ENCODE measurements at places on chromosomes 5 and 9.

DNA sequence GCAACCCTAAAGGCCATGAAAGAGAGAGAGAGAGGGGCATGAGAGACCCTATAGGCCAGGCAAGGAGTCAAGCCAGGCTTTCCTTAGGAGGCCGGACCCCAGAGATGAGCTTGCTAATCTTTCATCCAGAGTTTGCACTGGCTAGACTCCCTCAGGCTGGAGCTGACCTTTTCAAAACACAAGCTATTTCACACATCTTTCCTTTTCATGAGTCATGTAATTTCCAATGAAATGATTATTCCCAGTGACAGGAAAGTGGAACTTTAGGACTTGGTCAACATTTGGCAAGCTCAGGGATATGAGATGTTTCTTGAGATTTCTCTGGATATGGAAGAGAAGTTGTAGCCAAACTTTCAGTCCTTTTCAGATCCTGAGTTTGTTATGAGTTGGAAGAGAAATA is 117.7 kb downstream of the TARS1 start:
- DNase-seq: peak; percentile 5

- DNase-seq: peak; percentile 37
Observed at GRCh38 chr5:110510146-110510545, 216.3 kb downstream of the TMEM232 start.

DNA sequence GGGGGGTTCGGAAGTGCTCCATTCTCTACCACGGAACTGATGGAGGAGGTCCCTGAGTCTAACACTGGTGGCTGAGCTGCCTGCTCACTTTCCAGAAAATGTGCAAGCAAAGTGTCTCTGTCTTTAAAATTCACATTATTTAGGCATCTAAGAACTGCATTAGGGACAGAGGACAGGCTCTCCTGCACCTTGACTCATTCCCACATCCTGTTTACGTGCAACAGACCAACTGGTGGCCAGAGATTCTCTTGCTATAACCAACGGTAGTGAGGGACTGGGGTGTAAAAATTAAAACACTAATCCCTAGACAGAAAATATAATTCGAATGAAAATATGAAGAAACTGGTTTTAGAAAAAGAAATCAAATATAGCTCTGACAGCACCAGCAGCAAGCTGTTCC is 320.9 kb downstream of the IRX2 start:
- DNase-seq: no peak

DNA sequence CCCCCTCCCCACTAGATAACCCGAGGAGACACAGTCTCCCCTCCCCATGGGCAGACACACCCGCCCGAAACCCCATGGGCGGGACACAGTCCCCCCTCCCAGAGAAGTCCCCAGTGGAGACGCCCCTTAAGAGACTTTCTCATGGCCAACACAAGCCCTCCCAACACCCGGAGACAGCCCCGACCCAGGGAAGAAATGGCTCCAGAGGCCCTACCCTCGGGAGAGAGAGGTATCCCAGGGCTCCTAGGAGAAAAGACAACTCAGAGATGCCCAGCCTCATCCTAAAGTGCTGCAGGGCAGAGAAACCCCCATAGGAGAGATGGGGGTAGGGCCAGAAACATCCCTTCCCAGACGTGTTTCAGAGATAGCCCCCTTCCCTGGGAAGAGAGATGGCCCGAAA is 27.4 kb downstream of the PCDH1 start:
- DNase-seq: no peak

DNA sequence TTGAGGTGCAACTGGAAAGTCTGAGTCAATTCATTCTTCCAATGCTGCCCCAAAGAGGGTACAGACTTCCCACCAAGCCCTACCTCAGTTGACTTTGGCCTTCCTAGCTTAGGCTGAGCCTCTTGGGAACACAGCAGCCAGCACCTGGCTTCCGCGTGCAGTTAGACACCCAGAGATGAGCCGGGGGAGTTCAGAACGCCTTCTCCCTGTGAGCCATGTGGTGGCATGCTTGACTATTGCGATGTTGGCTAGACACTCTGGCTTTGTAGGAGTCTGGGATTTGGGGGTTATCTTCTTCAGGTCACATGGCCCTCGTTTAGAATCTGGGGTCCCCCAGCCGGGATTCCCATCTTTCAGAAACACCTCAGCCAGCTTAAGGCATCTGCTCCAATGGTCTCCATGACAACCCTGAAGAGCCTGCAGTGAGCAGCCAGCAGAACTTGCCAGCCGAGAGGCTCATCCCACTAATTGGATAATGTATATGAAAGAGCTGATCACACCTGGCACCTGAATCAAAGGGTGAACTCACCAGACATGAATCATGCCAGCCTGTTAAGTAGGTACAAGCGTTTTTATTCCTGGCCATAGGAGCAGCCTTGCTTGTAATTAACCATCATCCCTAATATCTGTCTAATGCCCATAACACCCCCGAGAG is 167.5 kb downstream of the SYK start:
- DNase-seq: no peak

DNA sequence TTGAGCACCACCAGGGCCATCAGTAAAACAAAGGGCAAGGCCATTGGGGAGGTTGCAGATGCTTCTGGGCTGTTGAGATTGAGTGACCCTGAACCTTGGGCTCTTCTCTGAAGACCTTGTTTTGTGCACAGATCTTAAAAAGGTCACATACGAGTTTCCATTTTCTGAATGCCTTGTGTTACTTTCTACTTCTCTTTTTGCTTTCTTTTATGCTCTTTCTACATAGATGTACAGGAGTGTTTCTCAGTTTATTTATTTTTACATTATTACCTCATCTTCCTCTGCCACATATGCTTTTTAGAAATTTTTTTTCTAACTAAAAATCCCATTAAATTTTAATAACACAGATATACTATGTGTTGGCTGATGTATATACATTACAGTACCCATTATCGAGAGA is at the start of gene IFNA5:
Gene IFNA5 (minus strand): TSS at position 101 of the 400 bp plus-strand sequence. CDS start 57 bp downstream, at position 44.
- DNase-seq: no peak

GRCh38 chr9:14192556-14192955 is 121.4 kb downstream of the NFIB start:
- DNase-seq: no peak

DNA sequence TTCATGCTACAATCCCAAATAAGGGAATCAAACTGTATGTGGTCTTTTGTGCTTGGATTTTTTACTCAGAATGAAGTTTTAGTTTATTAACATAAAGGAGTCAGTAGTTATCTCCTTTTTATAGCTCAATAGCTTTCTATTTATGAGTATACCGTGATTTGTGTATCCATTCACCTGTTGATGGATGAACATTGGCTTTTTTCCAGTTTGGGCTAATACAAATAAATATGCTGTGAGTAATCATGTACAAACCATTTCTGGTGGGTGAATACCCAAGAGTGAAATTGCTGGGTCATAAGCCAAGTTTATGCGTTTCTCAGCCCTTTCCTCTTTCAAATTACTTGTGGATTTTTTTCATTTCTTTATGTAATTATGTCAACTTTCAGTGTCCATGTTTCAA is 395.3 kb downstream of the OSTF1 start:
- DNase-seq: no peak

- DNase-seq: peak; percentile 67
Observed at GRCh38 chr5:32202394-32202793, 28.3 kb upstream of the GOLPH3 start.

DNA sequence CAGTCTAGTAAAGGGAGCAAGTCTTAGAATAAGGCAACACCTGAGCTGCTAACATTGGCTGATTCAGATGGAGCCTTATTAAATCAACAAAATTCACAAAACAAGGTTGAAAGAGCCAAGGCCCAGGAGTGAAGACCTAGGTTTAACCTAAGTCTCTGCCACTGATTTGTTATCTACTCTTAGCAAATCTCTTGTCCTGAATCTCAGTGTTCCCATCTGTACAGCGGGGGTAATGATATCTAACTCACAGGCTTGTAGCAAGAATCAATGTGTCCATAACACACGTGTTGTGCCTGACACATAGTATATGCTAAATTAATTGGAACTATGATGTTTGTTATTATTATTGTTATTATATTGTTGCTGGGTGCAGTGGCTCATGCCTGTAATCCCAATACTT is 61.0 kb downstream of the PDE6A start:
- no peak for DNase-seq

GRCh38 chr5:55857247-55857640 is 6.1 kb downstream of the IL31RA start:
- no peak for DNase-seq

DNA sequence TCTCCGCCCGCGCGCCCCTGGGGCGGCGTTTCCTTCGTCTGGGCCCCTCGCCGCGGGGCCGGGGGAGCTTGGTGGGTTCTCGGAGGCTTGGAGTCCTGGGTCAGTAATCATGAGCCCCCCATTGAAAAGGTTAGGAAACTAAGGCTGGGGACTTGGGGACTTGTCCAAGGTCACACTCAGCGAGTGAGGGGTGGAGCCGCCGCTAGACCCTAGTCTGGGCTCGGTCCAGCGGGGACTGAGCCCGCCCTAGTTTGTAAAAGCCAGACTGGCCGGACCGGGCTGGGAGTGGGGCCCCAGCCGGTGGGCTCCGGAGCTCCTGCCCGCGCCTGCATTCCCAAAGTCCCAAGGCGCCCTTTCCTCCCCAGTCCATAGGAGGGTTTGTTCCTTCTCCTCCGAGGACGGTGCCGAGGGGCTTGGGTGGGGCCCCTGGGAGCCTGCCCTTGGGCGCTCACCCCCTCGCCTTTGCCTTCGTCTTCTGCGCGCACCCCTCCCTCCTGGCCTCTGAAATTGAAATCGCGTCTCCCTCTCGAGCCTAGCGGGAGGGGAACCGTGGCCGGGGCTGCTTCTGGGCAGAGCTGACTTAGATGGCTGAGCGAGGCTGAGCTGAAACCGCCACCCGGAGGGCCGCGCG is 995 bp downstream of the OLFM1 start:
- no peak for DNase-seq

GRCh38 chr5:3911111-3911510 is 315.5 kb downstream of the IRX1 start:
- no peak for DNase-seq

- DNase-seq: no peak
Observed at GRCh38 chr5:5792106-5792505, 369.6 kb downstream of the ICE1 start.

DNA sequence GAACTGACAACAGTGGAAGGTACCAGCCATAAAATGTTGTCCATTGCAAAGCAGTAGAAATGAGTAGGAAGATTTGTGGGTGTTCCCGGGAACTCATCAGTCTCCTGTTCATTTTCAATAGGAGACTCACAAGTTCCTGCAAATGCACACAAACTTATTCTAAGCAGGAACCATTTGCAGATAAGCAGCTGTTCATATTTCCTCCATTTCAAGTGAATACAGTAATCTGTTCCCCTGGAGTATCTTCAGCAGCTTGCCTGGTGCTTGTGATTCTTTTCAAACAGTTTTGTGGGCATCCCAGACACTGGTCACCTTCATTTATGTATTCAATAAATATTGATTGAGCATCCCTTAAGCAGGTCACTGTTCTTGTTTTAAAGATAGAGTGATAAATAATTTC is 1315.5 kb upstream of the C9orf72 start:
- DNase-seq: no peak

- peak; percentile 10 for DNase-seq
Observed at GRCh38 chr5:112554101-112554977, 135.3 kb upstream of the EPB41L4A start.

- peak; percentile 83 for DNase-seq
Observed at GRCh38 chr9:75001719-75002421, 26.2 kb downstream of the CARNMT1 start.

- no peak for DNase-seq
Observed at GRCh38 chr9:22037954-22038690, 29.0 kb upstream of the CDKN2B start.

- peak; percentile 80 for DNase-seq
Observed at GRCh38 chr5:17154211-17154996, 63.0 kb upstream of the BASP1 start.

DNA sequence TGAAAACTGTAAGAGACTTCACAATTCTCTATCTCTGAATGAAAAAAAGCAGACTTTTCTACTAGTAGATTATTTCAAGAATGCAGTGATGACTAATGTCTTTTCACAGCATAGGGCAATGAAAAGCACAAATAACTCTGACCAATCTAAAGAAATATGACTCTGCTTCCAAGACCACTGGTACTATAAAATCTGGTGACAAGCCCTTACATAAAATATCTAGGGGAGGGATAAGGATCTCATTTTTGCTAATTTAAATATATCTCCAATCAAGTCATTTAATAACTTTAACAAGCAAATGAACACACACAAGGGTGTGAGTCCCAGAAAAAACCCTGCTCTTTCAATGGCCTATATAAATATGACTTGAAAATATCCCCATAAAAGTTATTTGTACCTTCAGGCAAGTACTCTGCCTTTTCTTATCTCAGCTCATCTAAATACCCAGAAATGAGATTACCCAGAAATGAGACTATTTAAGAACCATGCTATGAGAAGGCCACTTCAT is 105.2 kb downstream of the GNAQ start:
- DNase-seq: peak; percentile 78

DNA sequence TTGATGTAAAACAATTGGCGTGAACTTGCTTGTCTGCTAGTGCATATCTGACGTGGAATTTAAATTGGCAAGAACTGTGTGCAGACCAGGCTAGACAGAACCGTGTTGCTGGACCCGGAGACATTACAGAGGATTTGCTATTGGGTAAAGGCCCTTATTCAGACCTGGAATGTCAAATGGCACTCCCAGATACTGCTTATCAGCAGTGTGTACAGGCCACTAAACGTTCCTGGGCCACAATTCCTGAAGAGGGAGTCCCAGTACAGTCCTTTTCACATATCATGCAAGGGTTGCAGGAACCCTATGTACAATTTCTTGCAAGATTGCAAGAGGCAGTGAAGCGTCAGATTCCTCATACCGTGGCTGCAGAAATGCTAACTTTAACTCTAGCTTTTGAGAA is 13.5 kb upstream of the MCCC2 start:
- DNase-seq: no peak

DNA sequence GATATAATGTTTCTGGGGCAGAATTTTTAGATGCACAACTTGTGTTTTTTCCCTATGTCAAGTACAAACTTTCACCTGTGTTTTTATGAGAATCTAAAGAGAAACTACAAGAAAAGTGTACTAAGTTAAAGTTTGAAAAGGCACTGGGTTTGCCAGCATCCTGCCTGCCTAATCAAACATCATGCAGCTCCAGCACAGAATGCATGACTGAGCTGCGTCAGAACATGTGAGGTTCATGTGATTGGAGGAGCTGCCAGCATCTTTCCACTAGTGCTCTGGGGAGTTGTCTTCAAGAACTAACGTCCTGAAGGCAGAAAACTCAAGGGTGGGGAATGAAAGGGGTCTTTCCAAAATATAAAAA is 46.1 kb upstream of the RIC1 start:
- peak; percentile 76 for DNase-seq

GRCh38 chr9:80134487-80134886 is 562.7 kb downstream of the TLE4 start:
- no peak for DNase-seq

GRCh38 chr9:76025286-76025685 is 134.8 kb downstream of the PCSK5 start:
- DNase-seq: peak; percentile 39

DNA sequence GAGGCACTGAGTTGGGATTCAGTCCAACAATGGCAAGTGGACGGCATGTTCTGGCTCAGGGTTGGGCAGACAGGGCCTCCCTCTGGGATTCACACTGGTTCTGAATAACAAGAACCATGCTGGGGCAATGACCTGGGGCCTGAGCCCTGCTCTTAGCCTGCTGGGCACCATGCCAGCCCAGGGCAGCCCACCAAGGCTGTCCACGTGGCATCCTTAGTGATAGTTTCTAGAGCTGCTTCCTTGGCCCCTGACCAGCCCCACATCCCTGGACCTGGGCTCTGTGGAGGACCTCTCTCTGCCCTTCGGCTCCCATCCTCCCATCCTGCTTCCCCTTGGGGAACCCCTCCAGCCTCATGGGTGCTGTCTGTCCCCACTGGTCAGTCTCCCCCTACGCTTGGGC is 22.3 kb upstream of the OLFM1 start:
- DNase-seq: no peak

GRCh38 chr9:109166771-109167601 is at the start of gene FRRS1L:
Gene FRRS1L, minus strand, starts transcription at chr9:109167249. Its CDS starts 111 bp downstream, at chr9:109167138.
- no peak for DNase-seq
